ENCODE measurements at places on chromosomes 7 and 10.

DNA sequence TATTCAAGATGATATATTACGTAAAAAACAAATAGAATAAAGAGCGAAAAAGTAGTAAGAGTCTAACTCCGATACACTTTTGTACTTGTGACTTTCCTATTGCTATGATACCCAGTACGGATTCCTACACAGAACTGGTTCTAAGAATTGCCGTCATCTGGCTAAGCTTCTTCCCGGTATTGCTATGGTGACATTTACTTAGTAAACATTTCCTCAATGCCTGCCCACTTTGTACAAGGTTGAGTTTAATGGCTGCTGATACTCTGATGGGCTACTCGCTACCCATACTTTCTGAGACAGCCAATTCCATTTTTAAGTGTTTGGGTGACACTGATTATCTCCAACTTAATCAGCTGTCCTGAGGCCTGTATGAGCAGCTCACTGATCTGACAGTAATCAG, 55.6 kb downstream of the OSBPL3 start:
- no peak for DNase-seq

DNA sequence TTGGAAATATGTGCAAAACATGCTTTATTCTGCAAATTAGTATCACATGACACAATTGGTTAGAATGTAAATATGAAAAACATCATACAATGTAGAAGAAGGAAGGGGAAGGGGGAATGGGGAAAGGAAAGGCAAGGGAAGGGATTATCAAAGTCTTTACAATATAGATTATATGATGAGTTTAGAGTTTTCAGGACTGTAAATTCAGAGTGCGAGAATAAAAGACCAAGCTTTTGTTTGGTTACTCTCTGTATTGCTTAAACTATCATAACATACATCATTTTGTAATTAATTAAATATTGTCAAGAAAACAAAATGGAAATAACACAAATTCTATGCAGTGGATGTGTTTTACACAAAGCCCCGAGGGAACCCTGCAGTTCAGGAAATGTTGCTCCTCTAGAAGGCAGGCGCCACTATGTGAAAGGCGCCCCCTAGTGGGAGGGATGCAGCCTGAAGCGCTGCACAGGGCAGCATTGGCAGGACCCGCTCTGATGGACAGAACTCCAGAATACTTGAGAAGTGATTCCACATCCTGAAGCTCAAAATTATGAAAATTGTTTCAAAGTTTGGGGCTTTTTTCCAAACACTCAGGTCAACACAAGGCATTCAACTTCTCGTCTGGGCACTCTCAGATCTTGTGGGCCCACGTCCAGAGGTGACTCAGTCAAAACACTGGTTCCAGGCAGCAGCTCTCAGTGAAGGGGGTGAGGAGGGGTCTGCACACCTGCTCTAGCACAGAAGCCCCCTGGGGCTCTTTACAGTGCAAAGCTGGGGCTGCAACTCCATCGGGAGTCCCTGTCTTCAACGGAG, 31.6 kb upstream of the TMEM254 start:
- DNase-seq = peak; percentile 70

DNA sequence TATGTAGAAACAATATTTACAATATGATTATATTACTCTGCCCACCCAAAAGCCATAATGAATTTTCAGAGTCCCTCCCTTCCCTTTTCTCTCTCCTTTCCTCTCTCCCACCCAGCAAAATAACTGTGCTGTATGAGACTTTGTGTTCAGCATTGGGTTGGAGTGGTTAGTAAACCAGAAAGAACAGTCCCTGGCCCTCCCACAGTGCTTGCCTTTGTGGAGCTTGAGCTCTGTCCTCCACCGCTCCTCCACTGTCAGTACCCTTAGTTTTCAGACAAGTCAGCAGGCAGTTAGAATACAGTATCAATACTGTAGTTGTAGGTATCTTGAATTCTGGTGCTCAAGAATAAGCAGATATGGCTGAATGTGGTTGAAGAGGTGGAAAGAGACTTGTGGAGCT, 92.7 kb downstream of the CDK14 start:
- no peak for DNase-seq

DNA sequence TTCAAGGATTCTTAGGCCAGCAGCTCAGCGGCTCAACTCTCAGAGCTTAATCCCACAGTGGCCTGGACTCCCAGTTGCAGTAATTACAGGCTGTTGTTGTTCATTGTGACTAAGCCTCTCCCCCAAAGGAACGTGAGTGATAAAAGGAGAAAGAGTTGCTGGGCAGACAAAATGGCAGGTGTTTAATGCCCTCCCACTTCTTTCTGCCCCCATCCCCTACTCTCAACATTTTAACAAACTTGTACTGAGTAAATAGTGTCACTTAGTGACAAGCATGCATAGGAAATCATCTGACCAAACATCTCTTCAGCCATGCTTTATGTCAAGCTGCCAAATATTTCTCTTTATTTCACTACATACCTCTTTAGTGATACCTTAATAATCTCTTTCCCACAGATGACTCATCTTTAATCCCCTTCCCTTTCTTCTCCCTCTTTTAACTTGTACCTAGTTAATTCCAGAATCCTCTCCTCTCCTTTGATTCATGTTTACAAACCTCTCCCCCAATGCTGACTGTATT, 12.4 kb upstream of the MTERF1 start:
- DNase-seq = peak; percentile 65

GRCh38 chr10:129397198-129397974, 69.7 kb upstream of the MGMT start:
- DNase-seq = no peak

GRCh38 chr10:20839141-20839540, 58.0 kb downstream of the NEBL start:
- DNase-seq = no peak

GRCh38 chr7:106063692-106064091, 48.4 kb downstream of the SYPL1 start:
- DNase-seq = no peak

GRCh38 chr7:78090616-78091015, 292.0 kb downstream of the PHTF2 start:
- peak; percentile 39 for DNase-seq

- no peak for DNase-seq
These were observed 746.7 kb downstream of the SUGCT start for GRCh38 chr7:40881405-40881926.

DNA sequence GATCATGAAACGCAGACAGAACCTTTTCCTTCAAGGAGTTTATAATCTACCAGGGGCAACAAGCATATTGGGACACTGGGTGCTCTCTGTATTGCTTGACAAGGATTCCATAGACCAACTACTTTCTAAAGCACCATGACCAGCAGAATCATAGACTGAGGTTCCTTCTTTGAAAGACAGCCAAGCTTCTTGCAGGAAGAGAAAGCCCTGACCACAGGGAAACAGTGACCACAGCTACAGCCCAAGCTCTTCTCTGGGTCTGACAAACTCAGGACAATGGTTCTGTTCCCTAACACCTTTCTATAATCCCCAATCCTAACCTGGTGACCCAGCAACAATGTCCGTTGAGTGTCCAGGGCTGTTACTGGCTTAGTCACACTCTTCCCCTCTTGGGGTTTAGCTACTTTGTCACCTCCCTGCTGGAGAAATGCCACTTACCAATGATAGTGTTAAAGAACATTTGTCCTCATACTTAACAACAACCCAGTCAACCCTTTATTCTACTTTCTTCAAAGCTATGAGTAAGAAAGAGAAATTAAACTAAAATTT, 155.7 kb downstream of the JAZF1 start:
- no peak for DNase-seq

DNA sequence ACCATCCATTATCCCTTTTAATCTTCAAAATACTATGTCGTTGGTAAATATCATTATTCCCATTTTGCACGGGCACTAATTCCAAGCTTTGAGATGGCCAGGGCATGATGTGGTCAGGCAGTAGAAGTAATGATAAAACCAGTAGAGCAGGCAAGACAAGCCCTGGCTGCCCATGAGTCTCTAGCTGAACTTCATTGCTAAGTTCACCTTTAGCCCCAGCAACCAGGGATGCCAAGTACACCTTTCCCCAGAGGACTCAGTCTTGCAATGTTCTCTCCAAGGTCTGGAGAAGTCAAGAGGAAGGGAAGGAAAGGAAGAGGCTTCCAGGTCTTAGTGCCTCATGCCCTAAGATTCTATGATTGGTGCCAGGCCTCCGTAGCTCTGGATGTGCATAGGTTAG, 203.2 kb downstream of the PLXNA4 start:
- no peak for DNase-seq

- no peak for DNase-seq
These were observed 28.8 kb upstream of the MYH16 start for GRCh38 chr7:99243751-99244337.

DNA sequence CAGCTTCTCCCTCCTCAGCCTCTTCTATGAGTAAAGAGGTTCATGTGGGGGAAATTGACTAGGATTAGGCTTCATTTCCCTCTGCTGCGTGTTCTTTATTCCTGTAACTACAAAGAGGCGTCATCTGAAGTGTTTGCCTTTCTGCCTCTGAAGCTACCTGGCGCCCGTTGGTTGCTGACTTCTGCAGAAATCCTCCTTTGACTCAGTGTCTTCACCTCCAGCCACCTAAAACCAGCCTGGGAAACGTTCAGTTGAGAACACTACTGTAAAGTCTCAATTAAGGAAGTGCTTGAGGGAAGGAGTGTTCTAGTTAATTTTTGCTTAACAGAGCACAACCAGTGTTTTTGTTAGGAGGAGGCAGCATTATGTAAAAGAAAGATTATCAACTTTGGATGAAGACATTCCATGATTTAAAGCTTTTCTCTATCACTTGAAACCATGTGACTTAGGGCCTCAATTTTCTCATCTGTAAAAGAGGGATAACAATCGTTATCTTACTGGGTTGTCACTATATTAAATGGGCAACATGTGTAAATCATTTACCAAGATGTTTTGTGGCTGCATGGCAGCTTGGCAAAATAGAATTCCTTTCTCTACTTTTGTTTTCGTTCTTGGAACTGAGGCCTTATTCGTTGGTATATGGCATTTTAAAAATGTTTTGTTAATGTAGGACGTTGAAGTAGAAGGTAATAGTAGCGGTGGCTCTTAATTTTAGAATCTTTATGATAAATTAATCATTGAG, 642.9 kb downstream of the SDK1 start:
- no peak for DNase-seq

DNA sequence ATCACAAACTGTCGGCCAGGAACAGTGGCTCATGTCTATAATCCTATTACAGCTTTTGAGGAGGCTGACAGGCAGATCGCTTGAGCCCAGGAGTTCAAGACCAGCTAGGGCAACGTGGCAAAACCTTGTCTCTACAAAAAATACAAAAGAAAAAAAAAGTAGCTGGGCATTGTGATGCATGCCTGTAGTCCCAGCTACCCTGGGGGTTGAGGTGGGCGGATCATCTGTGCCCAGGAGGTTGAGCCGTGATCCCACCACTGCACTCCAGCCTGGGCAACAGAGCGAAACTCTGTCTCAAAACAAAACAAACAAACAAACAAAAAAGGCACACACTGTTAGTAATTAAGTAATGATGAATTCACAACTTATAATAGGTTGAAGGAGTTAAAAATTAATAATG, 441.5 kb upstream of the PCDH15 start:
- DNase-seq = no peak

DNA sequence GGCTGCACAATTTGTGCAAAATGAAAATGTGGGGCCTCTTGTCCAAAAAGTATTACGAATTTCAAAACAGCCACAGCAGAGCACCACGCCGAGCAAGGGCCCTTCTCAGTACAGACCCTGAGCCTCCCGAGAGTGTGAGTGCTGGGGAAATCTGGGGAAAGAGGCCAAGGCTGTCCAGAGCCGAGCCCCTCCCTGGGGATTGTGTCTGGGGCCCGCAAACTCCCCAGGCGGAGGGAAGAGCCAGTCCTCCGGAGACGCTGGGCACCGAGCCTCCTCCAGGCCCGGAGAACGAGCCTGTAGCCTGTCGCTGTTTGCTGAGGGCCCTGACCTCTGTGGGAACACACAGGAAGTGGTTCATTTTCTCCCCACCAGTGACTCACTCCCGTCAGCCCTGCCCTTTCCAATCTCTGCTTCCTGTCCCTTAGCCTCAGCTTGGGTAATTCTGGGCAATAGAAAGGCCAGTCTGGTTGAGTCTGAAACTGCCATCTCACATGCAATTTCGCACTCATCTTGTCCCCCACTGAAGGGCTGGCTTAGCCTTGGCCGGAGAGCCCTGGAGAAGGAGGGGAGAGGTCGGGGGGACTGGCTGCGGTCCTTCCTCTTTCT, 19.5 kb upstream of the GNA12 start:
- DNase-seq = peak; percentile 92

GRCh38 chr7:50329775-50330174, 25.3 kb downstream of the IKZF1 start:
- DNase-seq = no peak

DNA sequence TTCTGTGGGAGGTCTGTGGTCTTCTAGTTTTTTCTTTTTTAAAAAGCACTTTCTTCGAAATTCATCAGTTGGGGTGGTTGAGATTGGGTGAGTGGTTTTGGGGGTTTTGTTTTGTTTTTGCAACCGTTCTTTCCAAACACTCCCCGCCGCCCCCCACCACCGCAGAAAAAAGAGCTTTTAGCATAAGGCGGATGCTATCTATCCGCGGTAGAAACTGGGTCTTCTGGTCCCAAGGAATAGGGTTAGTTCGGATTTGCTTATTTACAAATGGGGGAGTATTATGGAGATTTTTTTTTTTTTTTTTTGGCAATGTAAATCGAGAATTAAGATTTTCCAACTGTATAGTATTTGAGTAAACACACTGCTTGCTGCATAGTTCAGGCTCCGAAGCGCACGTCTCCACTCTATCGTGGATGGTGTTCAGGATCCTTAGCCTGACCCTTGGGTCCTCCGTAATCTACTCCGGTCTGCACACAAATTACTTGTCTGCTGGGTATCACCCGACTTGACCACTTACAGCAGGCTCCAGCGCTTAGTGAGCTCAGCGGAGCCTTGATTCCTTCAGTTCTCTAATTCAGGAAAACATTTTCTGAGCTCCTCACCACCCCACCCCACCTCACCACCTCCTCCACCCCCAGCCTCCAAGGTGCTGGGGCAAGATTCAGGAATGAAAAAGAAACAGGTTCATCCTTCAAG, 757 bp upstream of the NRCAM start:
- no peak for DNase-seq

- no peak for DNase-seq
These were observed 37.7 kb upstream of the FAM3C start for GRCh38 chr7:121433775-121434174.

- no peak for DNase-seq
These were observed 23.3 kb upstream of the WNT2 start for GRCh38 chr7:117346161-117346560.

DNA sequence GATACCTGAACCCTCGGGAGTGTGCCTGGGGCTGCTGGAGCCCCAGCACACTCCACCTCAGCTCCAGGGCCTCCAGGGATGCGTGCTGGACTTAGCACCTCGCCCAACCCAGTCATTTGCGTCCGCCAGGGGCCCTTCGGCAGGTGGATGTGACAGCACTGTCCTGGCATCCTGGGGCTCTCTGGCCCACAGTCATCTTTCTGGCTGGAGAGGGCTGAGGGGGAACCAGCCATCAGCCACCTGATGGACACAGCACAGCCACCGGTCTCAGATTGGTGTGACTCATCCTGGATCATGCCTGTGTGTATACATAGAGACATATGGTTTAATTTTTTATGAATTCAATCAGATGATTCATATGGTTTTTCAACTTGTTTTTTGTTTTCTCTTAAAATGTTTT, 11.1 kb downstream of the ZNF775 start:
- DNase-seq = peak; percentile 25

Data from HFFc6 (cell line).